LHCN-M2 (cell line): ENCODE measurements at places on chromosomes 1 and 21. TPM values are rescaled to one million over a fixed set of nuclear protein-coding genes. Genes with fewer than 3 reads are reported as not detected.

The KIF14 gene
- 27.1 and 29.7 TPM in 2 replicates for total RNA-seq

The SLC50A1 gene
- total RNA-seq, result 24.7 and 31.8 TPM in 2 replicates

The GPR161 gene
- 12.7 and 17.9 TPM in 2 replicates for total RNA-seq

DNA sequence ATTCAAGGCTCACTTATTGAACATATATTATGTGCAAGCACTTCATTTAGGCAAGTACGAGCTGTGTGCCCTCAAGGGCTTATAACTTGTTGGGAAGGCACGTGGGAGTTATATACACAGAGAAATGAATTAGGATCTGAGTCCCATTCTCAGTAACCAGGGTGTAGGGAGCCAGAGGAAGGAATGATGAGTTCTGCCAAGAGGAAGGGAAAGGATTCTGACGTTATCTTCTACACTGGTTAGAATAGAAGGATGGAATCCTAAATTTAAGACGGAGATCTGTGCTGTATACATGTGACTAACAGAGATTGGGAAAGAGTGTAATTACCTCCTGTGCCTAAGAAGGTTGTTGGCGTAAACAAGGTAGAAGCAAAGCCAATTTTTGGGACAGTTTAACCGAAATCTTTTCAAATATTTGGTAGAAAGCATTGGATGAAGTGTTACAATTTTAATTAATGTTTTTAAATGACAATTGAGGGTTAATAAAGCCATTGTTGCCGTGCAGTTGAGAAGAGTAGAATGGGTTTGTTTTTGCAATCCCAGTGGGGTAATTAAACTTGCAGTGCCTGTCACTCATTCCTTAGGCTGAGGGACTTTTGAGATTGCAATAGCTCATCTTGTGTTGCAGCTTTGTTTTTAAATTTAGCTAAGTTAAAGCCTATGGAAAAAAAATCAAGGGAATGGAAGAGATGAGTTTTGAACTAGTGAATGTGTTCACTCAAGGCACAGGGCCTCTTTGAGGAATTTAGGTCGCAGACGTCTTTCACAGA is 177.2 kb downstream of the NFIA start:
- no peak for DNase-seq

GRCh38 chr1:91608876-91609275 is 108.2 kb downstream of the CDC7 start:
- peak; percentile 61 for DNase-seq

DNA sequence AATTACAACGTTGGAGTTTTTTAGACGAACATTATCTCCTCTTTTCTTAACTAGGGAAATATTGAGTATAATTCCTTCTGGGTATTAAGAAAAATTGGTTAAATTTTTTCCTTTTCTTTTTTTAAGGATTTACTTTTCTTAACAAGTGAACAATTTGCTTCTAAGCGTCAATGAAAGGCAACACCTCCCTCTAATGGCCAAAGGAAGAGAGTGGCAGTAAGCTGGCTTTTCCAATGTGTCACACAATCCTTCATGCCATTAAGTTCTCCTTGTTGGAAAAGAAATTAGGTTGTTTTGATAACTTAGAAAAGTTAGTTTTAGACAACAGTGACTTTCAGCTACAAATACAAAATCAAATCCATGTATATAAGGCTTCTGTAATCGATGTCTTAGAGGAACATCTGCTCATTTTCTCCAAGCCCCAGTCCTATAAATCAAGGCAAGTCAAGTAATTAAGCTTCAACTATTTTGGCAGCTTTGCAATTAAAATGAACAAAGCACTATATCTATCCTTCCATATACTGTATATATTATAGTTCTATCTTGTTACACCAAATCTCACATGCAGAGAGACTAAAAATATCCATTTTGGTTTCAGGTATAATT is 62.8 kb downstream of the EDEM3 start:
- DNase-seq, result peak; percentile 51

GRCh38 chr1:186948535-186948934 is 119.8 kb downstream of the PLA2G4A start:
- no peak for DNase-seq

DNA sequence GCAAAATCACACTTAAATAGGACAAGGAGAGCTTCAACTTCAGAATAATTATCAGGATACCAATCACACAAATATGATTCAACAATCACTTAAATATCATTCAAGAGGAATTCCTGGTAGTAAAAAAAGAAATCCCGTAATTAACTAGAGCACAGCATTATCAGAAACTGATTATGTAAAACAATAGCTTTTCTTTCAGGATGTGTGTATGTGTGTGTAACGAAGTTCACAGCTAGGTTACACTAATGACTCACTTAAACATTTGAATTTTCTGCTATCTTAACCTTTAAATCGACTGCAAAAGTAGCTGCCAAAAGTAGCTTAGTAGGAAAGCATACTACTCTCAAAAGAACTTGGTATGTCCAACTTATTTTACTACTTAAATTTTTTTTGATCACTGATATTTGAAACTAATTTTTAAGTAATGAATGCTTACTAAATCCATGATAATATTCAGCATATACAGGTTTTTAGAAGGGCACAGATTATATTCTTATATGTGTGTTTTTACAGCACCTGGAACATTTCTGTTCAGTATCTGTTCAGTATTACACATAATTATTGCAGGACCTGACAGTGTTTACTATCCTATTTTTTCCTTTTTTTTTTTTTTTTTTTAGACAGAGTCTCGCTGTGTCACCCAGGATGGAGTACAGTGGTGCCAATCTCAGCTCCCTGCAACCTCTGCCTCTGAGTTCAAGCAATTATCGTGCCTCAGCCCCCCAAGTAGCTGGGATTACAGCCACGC is 4.2 kb downstream of the RERE start:
- no peak for DNase-seq
